ENCODE measurements at places on chromosomes 7 and 10.

DNA sequence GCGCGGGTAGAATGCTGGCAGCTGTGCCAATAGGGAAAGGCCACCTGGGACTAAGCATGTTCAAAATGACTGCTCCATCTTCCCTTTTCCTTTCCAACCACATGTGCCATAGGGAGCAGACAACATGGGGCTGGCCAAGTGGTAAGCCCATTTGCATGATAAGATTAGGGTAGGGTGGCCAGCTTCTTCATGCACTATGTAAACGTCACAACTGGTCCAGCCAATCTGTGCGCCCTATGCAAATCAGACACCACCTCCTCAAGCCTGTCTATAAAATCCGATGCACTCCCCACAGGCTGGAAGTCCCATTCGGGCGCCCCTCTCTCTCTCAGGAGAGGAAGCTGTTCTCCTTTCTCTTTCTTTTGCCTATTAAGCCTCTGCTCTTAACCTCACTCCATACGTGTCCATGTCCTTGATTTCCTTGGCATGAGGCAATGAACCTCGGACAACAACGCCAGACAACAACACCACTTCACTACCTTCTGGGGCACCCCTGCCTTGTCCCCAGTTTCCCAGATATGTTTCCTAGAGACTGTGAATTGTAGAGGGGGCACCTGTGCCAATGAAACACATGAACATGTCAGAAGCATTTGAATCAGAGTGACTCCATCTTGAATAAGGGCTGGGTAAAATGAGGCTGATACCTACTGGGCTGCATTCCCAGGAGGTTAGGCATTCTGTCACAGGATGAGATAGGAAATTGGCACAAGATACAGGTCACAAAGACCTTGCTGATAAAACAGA lies 19.1 kb upstream of the EXOC6 start:
- H3K4me3 ChIP-seq, result no peak overlapping the region
- no peak for DNase-seq
- H3K4me1 ChIP-seq, result no peaks in the 10 kb centered on the region
- no peaks in the 10 kb centered on the region for H3K36me3 ChIP-seq

DNA sequence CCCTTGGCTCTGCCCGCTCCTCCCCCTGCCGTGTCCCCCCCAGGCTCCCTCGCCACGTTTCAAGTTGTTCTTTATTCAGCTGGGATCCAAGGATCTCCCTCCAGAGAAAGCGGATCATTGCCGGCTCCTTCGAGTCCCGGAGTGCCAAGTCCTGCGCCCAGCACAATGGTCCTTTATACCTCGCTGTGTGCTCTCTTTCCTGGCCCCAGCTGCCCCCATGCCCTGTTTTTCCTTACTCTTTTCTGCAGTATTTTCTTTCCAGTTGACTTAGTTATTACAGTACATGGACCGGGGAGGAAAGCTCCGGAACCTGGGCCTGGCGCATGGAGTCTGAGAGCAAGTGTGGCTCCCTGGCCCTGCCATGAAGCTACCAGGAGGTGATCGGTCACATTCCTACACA lies 88.1 kb upstream of the KMT2C start:
- H3K4me1 ChIP-seq, result peaks cover 6% of the 10 kb centered on the region
- no peak overlapping the region for H3K4me3 ChIP-seq
- H3K27me3 ChIP-seq, result no peaks in the 10 kb centered on the region
- H3K27ac ChIP-seq, result no peak overlapping the region
- no peak for DNase-seq

GRCh38 chr7:142500366-142500765 lies 242.5 kb upstream of the PRSS58 start:
- peaks cover 23% of the 10 kb centered on the region for H3K27me3 ChIP-seq
- no peak overlapping the region for H3K27ac ChIP-seq
- no peaks in the 10 kb centered on the region for H3K36me3 ChIP-seq
- no peak for DNase-seq
- H3K4me3 ChIP-seq, result no peak overlapping the region

DNA sequence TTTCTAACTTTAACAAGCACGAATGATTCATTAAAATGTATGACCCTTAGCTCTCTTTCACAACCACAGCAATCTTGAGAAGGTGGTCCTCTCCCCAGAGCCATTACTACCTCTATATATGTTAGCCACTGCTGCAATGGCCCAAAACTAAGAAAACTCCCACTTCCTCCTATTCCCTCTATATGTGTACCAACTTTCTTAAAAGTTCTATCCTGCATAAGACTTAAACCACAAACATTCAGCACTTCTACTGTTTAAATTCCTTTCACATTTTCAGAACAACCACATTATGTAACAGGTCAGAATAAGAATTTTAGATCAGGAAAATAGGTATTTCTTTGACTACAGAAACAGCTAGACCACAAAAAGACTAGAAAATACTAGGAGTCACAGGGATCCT lies 36.2 kb downstream of the WASL start:
- no peaks in the 10 kb centered on the region for H3K27me3 ChIP-seq
- H3K36me3 ChIP-seq, result no peaks in the 10 kb centered on the region
- H3K27ac ChIP-seq, result no peak overlapping the region

DNA sequence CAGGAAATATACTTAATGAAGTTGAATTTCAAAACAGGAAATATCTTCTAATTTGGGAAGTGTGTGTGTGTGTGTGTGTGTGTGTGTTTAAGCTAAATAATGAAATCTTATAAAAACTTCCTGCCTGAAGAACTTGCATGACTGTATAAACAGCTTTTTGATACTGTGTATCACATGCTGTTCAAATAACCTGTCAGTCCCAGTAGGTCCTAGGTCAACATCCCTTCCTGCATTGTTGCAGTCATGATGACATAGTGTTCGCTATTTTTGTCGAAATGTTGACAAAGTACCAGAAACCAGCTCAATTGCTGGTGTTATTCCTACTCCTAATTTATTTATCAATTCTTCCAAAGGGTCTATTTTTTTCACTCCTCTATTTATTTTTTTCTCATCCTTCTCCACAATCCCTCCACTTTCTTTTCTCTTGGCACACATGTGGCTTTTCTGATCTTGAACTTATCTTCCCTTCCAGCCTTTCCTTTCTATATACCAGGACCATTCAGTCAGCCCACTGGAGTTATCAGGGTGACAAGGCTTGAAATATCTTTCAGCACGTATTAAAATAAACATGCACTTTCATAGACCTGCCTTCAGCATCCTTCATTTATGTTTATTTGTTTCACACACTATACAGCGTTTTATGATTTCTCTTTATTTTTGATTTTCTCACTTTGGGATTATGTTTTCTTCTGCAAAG lies 115.8 kb downstream of the PLXDC2 start:
- no peaks in the 10 kb centered on the region for H3K4me1 ChIP-seq
- no peaks in the 10 kb centered on the region for H3K27me3 ChIP-seq
- no peak for DNase-seq
- H3K4me3 ChIP-seq, result no peak overlapping the region
- H3K27ac ChIP-seq, result no peak overlapping the region

GRCh38 chr7:71611986-71612385 lies 480.0 kb downstream of the GALNT17 start:
- no peaks in the 10 kb centered on the region for H3K4me1 ChIP-seq
- no peaks in the 10 kb centered on the region for H3K27me3 ChIP-seq
- H3K27ac ChIP-seq, result no peak overlapping the region
- no peak for DNase-seq
- no peak overlapping the region for H3K4me3 ChIP-seq
- H3K36me3 ChIP-seq, result no peaks in the 10 kb centered on the region

GRCh38 chr7:100407285-100408180 lies 21.0 kb downstream of the ZCWPW1 start:
- DNase-seq, result peak; percentile 73
- no peaks in the 10 kb centered on the region for H3K4me1 ChIP-seq
- no peaks in the 10 kb centered on the region for H3K36me3 ChIP-seq

DNA sequence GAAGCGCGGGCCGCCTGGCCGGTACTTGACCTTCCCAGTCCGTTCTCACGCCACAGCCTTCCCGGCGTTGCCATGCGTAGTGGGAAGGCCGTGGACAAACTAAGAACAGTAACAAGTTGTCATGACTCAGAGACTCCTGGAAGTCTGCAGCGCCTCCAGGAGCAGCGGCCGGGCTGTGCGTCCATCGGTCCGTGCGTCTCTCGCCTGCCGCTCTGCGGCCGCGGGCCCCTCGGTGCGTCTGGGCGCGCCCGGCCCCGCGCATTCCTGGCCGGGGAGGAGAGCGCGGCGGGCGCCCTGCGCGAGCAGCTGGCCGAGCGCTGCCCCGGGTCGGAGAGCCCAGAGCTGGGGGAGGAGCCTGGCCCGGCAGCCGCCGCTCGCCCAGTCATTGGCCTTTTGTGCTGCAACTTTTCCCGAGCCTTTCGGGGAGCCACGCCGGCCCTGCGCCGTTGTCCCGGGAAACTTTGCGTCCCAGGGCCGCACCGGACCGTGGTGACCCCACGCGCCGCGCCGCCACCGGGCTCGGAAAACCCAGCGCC lies 123.7 kb downstream of the TACC2 start:
- H3K36me3 ChIP-seq, result no peaks in the 10 kb centered on the region
- no peaks in the 10 kb centered on the region for H3K27me3 ChIP-seq
- peak; percentile 96 for DNase-seq
- peaks cover 17% of the 10 kb centered on the region for H3K4me1 ChIP-seq
